ENCODE measurements at places on chromosomes 12 and 14.

GRCh38 chr12:28443337-28443736 lies 253.1 kb downstream of the CCDC91 start:
- no peak for DNase-seq

GRCh38 chr12:77572371-77572770 lies 258.3 kb upstream of the NAV3 start:
- no peak for DNase-seq

GRCh38 chr12:49962861-49963765 lies 1.4 kb downstream of the AQP5 start:
- DNase-seq = no peak

- DNase-seq = no peak
Observed at GRCh38 chr12:64627771-64628170, 17.5 kb downstream of the RASSF3 start.

DNA sequence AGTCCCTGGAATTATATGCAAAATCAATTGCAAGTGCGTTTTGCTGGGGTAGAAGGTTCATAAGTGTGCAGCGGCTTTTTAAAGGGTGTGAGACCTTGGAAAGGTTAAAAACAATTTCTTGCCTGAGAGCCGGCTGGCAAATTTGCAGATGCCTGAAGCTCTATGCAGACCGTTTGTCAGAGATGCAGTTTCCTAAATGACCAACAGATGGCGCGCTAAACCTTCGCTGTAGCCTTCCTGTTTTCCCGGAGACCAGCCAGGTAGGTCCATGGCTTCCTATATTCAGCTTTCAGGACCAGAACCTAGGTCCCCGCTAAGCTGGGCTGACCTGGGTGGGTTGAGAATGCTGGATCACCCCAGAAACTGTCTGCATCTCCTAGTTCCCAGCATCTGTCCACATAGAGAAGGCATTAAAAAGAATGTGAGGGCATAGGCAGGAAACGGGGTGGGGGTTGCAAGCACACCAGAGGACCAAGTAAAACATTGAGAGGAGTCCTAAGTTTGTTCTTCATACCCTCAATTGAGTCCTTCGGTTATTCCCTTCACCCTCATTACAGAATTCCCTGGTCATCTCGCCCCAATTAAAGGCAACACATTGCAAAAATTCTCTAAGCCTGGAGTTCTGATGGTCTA lies 5.7 kb upstream of the NOS1 start:
- DNase-seq = peak; percentile 6
